ENCODE measurements at places on chromosomes 3 and 15. TPM values are rescaled to one million over a fixed set of nuclear protein-coding genes. Genes with fewer than 3 reads are reported as not detected.

SEMA7A gene
- 2.6 TPM for total RNA-seq

KLHL6 gene
- total RNA-seq: not detected

ADPRH gene
- total RNA-seq: 0.70 TPM

PLSCR2 gene
- total RNA-seq: not detected

GASK1A gene
- 0.94 TPM for total RNA-seq

XRN1 gene
- total RNA-seq: 17.4 TPM

COX17 gene
- total RNA-seq: 12.2 TPM

CEMIP gene
- 955 TPM for total RNA-seq

CXCR6 gene
- not detected for total RNA-seq

PTH1R gene
- 0.15 TPM for total RNA-seq

BLM gene
- total RNA-seq: 3.0 TPM

ABHD2 gene
- 71.5 TPM for total RNA-seq

PLCH1 gene
- not detected for total RNA-seq

TMEM108 gene
- 0.12 TPM for total RNA-seq

PIF1 gene
- 4.0 TPM for total RNA-seq

STRC gene
- under 0.01 TPM for total RNA-seq

KCNMB3 gene
- total RNA-seq: 1.3 TPM

FEZF2 gene
- total RNA-seq: not detected

ADCY5 gene
- 0.23 TPM for total RNA-seq

PLSCR4 gene
- 52.2 TPM for total RNA-seq

OR5K2 gene
- not detected for total RNA-seq

UBAP1L gene
- total RNA-seq: 0.53 TPM

RBP2 gene
- not detected for total RNA-seq

OXTR gene
- 1.2 TPM for total RNA-seq

ITIH3 gene
- total RNA-seq: 2.8 TPM

All from smooth muscle cell of the coronary artery (primary cell).